ENCODE measurements at places on chromosomes 2 and 18.

GRCh38 chr2:122856696-122857095 is 1101.2 kb downstream of the TSN start:
- no peak for DNase-seq

- DNase-seq = no peak
Observed at GRCh38 chr2:231936491-231936890, 10.3 kb upstream of the NPPC start.

GRCh38 chr2:529424-529823 is 147.8 kb downstream of the TMEM18 start:
- DNase-seq = no peak

DNA sequence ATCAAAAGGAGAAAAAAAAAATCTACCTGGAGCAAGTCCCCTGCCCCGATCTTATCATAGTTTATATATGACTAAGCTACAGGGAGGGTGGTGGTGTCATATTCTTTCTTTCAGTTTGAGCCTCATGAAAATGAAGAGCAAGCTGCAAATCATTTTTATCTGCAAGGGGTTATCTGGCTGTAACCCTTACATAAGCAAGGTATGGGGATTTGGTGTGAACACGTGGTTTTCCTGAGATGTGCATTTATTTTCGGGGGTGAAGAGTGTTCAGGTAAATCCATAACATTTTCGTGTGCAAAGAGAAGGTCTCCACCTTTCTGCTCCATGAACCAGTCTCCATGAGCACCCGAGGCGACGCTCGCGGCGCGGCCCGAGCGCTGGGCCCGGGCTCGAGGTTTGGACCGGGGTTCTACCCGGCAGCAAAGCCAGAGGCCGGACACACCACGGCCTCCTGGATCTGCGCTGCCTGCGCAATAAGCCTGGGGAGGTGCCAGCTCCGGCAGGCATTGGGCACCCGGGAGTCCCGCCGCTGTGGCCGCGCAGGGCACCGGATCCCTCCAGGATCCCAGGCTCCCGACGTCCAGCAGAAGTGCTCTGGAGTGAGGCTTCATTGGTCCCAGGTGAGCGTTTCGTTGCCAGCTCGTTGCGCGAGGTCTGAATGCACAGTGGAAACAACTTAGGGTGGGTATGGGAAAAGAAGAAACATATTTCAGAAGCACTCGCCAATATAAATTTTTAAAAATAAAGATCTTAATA is 36.1 kb upstream of the GPD2 start:
- peak; percentile 85 for DNase-seq

GRCh38 chr2:67684991-67685390 is 287.9 kb downstream of the ETAA1 start:
- no peak for DNase-seq

GRCh38 chr18:23136326-23137096 is 1.2 kb downstream of the CABLES1 start:
- no peak for DNase-seq

- no peak for DNase-seq
Observed at GRCh38 chr2:241862093-241862492, 3.4 kb upstream of the PDCD1 start.

DNA sequence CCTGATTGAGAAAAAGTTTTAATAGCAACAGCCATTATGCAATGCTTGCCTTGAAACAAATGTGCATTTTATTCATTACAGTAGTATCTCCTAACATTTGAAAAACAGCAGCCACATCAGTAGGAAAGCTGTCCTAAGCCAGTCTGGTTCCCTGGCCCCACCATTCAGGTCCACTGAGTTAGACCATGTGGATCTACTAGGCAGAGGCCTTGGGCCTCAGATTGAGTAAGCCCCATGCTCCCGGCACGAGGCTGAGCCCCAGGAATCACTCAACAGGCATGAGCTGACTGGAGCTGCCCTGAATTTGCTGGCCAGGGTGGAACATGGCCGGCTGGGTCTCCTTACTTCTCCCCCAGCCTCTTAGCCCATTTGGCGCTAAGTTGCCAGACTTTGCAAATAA is 103.4 kb downstream of the ZFP36L2 start:
- no peak for DNase-seq

GRCh38 chr18:60982928-60983327 is 350.3 kb upstream of the CDH20 start:
- no peak for DNase-seq

DNA sequence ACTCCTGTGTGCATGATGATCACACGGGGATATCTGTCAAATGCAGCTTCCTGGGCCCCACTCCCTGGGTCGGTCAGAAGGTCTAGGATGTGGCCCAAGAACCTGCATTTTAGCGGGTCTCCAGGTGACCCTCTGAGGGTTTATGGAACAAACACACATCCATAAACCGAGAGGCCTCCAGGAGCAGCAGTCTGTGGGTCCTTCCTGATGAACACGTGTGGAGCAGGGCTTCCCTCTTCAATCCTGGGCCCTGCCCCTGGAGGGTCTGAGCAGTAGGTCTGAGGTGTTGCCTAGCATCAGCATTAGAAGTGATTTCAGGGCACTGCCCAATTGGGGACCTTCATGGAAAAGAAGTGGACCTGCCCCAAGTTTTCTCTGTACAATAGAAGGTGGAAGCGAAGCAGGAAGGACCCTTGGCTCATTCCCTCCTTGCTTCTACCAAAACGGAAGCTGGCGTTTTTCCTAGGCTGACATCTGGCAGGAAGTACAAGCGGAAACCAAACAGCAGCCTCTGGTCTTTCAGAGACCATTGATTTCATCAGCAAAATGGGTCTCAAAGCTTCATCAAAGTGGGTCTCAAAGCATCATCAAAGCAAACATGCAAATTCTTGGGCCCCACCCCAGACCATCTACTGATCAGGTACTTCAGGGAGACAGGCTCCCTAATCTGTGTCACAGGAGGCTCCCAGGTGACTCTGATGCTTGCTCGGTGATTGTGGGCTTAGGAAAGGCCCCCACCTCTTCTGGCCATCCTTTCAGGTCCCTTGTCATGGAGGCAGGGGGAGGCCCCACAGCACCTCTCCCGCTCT is 30.7 kb downstream of the INO80C start:
- DNase-seq = no peak

GRCh38 chr2:2664989-2665833 is 334.1 kb upstream of the MYT1L start:
- DNase-seq = no peak

DNA sequence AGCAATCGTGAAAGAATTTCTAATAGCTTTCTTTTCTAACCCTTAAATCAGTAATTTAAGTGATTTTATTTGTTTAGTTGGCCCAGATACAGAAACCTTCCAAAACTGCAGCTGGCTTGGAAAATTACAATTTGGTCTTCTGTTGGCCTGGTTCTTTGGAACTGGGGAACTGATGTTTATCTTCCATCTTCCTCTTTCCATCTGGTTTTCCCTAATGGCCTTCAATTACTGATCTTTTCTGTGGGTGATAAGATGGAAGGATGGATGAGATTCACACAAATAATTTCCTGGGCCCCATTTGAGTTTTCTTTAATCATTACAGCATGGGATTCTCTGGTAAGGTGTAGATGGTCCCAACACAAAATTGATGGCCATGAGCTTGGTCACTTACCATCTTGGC is 106.5 kb upstream of the CHRNA1 start:
- no peak for DNase-seq

DNA sequence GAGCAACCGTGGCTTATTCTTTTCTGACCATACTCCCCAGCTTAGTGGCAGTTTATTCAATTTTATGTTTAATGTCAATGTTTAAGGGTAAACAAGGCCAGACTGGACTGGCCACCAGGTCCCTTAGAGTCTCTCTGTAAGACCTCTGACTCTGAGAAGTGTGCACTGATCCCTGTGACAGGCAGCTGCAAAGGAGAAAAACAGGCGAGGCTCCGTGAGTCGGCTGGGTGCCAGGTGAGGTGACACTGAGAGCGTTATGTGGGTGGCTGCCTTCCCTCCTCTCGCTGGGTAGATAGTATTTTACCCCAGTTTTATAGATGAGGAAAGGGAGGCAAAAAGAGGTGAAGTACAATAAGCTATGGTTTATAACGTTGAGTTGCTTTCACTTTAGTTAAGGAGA is 139.4 kb upstream of the HDAC4 start:
- DNase-seq = no peak

DNA sequence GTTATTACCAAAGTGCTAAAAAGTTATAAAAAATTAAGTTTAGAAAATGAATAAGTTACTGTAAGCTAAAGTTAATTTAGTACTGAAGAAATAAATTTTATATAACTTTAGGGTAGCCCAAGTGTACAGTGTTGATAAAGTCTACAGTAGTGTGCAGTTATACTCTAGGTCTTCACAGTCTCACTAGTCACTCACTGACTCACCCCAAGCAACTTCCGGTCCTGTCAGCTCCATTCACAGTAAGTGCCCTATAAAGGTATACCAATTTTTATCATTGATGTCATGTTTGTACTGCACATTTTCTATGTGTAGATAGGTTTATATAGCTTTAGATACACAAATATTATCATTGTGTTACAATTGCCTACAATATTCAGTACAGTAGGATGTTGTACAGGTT is 518.3 kb upstream of the PIK3C3 start:
- no peak for DNase-seq

- no peak for DNase-seq
Observed at GRCh38 chr2:134261398-134262131, 7.7 kb downstream of the MGAT5 start.

DNA sequence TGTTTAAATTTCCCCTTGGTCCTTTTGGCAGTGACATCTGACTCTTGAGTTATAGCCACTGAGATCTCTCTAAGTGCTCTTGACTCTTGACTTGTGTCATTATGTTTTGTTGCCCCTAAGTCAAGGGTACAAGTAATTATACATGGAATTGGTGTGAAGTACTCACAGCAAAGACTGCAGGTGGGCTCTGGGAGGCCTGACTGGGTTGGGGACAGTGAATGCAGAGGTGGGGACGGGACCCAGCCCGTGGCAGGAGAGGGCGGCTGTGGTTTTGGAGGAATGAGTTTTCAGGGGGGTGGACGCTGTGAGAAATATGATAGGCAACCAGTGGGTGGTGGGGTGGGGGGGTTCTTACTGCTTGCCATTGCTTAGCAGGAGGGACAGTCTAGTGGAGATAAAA is 97.8 kb downstream of the NCK2 start:
- DNase-seq = no peak

- no peak for DNase-seq
Observed at GRCh38 chr2:47174733-47175361, 19.7 kb upstream of the STPG4 start.

DNA sequence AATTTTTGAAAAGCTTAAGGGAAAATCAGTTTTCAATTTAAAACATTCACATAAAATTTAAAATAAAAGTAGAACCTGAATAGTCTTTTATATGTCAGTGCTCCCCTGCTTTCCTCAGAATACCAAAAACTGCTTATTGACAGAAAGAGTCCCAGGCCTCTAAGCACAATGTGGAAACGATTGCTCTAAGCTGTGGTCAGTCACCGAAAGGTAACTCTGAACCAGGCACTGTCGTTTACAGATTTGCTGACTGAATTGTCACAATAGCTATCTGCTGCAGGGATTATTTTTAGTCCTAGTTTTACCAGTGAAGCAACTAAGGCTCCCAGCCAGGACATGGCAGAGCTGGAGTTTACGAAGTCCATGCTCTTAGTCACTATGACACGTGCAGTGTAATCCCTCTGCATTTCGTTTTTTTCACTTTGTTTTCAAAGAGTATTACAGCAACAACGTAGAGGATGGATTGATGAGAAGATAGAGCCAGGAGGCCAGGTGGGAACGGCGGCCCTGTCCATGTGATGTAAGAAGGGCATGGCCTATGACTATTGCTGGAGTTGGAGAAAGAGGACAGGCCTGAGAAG is 28.1 kb upstream of the TMEM247 start:
- no peak for DNase-seq

GRCh38 chr2:9382604-9383235 is 40.6 kb downstream of the ITGB1BP1 start:
- no peak for DNase-seq

GRCh38 chr2:134260713-134261112 is 6.8 kb downstream of the MGAT5 start:
- DNase-seq = no peak

DNA sequence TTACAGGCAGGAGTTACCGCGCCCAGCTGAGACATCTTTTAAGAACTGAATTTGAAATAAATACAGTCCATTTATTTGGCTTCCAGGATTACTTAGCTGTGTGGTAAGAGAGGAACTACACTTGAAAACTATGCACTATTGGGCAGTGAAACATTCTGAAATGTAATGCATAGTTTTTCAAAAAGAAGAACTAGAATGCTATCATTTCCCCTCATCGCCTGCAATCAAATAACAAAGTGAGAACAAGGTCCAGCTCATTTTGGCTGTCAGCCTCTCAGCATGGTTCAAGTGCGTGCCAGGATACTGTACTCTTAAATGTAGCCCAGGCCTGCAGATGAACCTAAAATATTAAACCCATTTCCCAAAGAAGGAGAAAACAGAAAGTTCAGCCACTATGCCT is 76.6 kb upstream of the ARL5A start:
- no peak for DNase-seq

DNA sequence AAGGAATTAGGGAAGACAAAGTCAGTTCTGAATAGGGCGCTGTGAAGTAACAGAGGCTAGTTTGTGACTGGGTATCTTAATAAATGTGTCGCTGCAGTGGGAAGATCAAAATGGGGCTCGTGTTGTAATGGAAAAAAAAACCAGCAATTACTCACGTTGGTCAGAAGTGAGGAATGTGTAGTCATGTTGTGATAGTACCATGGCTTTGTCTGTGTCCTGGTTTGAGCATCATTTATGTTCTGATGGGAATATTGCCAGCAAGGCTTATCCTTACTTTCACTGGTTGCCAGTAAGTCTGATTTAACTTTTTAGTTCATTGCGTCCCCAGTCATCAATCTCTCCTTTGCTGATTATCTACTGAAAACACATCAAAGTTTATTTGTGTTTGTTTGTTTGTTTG is 467.6 kb downstream of the NYAP2 start:
- DNase-seq = no peak

GRCh38 chr2:162065767-162066166 is 8.2 kb downstream of the DPP4 start:
- no peak for DNase-seq

DNA sequence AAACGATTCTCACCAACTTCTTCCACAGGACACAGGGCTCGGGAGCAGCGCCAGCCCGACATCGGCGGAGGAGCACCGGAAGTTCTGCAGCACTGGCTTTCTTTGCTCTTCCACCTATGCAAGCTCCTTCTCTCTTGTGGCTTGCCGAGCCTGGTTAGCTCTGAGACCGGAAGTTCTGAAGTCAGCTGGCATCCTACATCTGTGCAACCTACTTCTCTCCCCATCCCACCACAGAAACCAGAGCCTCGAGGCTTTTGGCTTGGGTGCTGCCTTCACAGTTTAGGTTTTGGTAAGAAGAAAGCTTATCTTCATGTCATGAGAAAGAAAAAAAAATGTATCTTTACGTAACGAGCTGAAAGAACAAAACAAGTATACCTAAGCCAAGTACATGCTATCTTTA is 111.7 kb downstream of the ANKRD44 start:
- no peak for DNase-seq

DNA sequence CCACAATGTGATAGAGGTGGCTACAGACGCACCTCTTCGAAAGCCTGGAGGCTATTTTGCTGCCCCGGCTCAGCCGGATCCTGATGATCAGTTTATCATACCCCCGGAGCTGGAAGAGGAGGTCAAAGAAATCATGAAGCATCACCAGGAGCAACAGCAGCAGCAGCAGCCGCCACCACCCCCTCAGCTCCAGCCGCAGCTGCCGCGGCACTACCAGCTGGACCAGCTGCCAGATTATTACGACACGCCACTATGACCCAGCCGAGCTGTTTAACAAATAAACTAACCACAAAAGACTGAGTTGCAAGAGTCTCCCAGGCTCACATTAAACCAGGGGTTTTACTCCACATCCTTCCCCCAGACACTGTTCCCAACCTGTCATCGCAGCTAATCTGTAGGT is 263.8 kb downstream of the PHLPP1 start:
- no peak for DNase-seq

GRCh38 chr2:219595256-219595655 is 2.4 kb upstream of the STK11IP start:
- no peak for DNase-seq

- DNase-seq = no peak
Observed at GRCh38 chr2:210965472-210965871, 409.1 kb downstream of the CPS1 start.
